ENCODE measurements at places on chromosomes 5 and 9.

- no peak for DNase-seq
Observed at GRCh38 chr9:131487621-131488031, 15.1 kb upstream of the POMT1 start.

DNA sequence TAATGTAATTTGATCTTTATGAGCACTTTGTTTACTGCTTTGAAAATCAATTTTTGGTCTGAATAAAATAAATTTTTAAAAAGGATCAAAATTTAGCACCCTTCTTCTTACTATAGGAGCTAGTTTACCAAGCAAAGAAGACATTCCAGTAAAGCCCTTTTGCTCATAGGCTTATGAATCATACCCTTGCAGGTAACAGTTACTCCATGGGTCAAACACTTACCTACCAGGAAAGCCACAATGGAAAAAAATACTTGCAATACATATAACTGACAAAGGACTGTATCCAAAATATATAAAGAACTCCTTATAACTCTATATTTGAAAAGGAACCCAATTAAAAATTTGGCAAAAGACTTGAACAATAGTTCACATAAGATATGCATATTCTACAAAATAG is 66.6 kb downstream of the SHOC1 start:
- DNase-seq: no peak

DNA sequence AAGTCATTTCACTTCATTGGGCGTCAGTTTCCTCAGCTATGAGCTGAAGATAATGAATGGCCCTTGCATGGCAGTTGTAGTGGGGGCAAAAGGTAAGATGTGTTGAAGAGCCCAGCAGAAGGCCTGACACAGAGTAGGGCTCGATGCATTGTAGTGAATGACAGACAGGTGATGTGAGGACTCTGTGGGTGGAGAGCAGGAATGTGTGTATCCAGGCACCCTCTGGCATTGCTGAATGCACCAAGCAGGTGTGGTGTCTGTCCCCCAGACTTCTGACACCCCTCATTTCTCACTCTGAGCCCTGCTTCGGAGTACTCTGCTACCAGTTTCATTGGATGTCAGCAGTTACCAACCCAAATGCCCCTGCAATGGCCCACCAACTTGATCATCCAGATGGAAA is 22.4 kb downstream of the LHX2 start:
- DNase-seq: no peak

- DNase-seq: no peak
Observed at GRCh38 chr5:131276072-131276471, 12.2 kb downstream of the CDC42SE2 start.

DNA sequence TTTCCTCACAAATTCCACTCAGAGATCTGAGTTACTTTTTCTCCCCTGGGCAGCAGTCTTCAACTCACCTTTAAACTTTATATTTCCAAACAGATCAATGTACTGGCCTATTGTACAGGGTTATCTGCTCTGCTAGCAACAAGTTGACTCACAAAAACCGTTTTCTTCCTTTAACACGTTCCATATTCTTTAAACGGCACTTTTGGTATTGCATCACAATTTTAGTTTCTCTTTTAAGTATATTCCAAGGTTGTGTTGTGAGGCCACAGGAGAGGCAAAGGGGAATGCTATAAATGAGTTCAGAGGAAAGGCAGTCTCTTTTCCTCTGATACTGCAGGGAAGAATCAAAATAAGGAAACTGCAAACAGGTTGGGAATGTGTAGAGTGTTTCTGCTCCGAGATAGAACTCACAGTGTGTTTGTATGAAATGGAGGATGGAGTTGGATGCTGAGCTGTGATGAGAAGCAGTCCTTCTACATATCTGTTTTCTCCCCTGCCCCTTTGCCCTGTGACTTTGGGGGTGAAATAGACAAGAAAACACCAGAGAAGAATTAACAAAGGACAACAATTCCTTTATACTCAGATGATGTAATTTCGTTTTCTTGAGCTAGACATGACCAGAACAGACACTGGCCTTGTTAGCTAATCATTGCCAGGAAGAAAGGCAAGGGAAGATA is 9.9 kb upstream of the ALDOB start:
- DNase-seq: no peak

DNA sequence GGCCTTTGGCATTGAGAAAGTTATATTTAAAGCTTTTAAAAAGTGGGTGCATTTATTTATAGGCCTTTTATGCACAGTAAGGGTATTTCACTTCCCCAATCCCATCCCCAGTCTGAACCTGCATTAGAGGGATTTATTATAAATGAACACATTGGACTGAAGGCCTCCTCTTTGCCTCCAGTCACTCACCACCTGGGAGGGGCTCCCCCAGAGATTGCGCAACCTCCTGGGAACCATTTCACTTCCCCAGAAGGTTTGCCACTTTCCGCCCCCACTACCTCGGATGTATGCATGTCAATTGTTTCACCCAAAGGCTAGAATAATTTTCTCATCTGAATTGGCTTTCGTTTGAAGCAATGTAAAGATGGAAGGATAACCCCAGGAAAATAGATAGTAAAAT is 29.8 kb upstream of the VCAN start:
- no peak for DNase-seq

DNA sequence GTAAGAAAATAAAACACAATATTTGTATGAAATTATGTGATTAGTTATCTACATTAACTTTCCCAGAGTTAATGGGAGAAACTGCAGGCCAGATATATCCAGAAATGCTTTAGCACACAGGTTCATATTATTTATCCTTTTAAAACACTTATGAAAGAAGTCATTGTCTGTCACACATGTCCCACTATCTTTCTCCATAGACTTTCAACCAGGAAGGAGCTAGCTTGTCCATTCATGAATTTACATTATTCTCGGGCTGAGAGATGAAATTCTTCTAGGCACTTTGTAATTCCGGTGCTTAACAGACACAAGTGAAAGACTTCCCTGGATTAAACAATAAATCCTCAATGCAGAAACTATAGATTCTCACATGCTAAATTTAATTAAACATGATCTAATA is 1043.2 kb downstream of the CDH9 start:
- DNase-seq: no peak

GRCh38 chr9:127853312-127854183 is 910 bp downstream of the ENG start:
- no peak for DNase-seq

DNA sequence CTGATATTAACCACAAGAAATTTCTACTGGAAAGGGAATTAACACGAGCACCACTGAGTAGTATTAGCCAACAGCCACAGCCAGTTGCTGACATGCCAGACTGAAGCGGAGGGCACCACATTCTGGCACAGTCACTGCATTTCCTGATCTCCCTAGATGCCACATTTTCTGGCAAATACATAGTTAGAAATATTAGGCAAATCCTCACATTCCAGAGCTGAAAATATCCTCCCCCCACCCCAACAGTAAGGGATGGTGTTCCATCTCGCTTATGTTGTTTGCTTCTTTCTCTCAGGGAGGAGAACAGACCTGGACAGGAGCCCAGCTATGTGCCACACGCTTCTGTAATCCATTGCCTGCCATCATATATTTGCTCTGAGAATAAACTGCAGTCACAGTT is 32.8 kb upstream of the MCTP1 start:
- no peak for DNase-seq

DNA sequence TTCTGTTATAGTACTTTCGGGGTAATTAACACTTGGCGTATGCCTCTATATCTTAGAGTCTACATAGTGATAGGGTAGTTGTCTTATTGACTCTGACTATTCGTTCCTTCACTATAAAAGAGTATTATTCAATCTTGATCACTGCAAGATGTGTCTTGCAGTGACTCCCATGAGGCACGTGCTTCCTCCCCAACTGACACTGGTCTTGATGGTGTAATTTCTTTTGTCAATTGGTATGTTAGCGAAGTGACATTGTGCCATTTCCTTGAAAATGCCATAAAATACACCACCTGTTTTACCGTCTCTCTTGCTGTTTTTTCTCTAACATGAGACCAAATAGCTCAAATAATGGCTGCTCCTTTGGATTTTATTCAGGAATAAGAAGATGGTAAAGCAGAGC is 1314.1 kb upstream of the CDH6 start:
- no peak for DNase-seq

DNA sequence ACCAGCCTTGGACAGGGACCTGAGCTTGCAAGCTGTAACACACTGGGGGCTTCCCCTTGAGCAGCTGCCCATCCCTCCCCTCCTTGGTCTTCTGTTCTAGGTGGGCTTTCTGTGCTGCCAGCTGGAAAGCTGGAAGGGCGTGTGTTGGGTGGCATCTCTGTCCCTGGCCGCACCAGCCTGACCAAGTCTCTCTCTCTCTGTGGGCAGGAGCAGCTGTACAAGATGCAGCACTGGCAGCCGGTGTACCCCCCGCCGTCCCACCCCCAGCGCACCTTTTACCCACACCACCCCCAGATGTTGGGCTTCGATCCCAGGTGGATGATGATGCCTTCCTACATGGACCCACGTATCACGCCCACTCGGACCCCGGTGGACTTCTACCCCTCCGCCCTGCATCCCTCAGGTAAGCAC is 32.1 kb upstream of the POMT1 start:
- no peak for DNase-seq

- no peak for DNase-seq
Observed at GRCh38 chr5:159904874-159905273, 11.4 kb upstream of the ADRA1B start.

GRCh38 chr9:85960688-85961093 is 19.7 kb downstream of the NAA35 start:
- DNase-seq: no peak

GRCh38 chr5:31153521-31153920 is 40.0 kb upstream of the CDH6 start:
- DNase-seq: no peak

DNA sequence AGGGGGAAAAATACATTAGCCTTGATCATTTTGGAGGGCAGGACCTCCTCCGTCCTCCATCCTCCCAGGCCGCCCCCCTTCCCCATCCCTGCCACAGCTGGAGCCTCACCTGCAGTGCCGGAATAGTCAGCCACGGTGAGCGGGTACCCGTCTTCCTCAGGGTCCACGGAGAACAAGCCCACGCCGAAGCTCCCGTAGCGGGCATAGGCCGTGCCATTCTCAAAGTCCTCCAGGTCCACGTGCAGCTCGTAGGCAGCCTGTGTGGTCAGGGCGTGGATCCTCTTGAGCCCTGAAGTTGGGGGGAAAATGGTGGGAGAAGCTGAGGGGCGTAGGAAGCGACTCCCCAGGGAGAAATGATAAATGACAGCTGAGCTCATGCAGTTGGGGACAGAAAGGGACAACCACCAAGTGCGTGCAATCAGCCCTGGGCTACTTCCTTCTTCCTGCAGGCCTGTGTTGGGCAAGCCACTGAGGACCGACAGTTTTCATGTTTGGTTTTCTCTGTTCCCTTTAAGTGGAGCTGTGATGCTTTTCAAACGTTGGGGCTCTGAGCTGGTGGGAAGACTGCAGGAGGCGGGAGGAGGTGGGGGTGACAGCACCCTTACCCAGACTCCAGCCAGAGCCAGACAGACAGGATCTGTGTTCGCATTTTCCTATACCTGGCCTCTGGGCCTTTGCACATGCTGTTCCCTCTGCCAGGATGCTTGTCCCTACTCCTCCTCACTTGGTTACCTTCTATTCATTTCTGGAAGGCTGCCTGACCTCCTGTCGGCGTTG is 8.7 kb upstream of the QRFP start:
- no peak for DNase-seq

DNA sequence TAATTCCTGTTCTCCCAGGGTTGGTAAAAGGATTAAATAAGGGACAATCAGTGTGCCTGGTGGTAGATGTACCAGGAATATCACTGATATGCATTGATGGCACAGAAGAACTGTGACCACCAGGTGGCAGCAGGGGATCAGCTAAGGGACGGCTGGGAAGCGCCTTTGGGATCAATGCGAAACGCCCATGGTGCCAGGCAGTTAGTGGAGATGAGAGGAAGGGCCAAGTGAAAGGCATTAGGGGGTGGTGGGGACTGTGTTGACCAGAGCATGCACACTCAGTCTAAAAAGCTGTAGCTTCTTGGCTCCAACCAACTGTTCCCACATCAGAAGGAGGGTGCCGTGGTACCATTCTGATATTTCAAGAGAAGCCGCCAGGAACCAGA is 55.6 kb downstream of the ARHGEF37 start:
- no peak for DNase-seq

DNA sequence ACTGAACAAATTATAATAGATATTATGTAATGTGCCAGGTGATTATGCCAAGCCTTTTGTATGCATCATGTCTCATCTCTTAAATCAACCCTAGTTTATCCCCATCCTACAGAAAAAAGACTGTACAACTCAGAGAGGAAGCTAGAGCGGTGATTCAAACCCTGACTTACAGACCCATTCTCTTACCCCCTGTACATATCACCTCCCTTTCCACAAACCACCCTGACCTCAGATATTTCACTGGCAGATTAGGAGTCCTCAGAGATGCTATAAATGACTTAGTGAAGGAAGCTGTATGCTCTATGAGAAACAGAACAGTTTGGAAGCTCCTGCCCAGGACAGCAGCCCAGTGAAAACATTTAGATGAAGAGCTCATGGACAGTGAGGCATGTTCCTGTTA is 79.1 kb upstream of the RARS1 start:
- DNase-seq: no peak

- no peak for DNase-seq
Observed at GRCh38 chr5:143222287-143223231, 180.9 kb downstream of the NR3C1 start.

DNA sequence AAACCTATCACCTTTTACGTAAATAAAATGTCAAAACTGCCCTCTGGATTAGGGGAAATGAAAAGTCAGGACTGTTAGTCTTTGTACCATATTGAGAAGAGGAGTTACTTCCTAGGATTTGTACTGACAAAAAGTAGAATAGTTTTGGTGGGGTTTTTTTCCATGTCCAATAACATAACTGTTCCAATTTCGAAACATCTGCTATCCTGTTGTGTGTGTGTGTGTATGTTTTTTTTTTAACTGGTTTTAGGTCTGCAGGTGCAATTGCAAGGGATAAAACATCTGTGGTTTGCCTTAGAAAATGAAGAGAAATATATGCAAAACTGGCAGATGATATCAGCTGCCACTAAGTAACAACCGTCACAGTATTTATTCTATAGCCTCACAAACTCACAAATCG is 506.8 kb downstream of the NFIB start:
- DNase-seq: no peak

GRCh38 chr5:108925073-108925472 is 177.4 kb downstream of the FER start:
- DNase-seq: no peak

DNA sequence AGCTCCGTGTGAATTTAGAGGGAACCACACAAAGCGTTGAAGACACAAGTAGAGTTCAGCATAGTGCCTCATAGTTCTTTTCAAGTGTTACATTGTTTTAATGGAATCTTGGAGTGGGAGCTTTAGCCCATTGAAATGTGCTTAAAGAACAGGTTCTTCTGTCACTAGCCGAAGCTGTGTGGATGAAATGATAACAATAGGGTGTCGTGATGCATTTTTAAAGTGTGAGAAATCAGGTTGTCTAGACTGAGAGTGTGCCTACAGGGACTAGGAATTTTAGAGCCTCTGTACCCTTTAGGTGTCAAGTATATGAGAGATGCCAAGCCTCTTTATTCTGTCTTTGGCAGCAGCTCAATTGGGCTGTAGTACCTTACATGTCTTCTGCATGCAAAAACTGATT is 83.0 kb downstream of the NDUFS4 start:
- no peak for DNase-seq
